ENCODE measurements at places on chromosomes 6 and 20. TPM values are rescaled to one million over a fixed set of nuclear protein-coding genes. Genes with fewer than 3 reads are reported as not detected.
A peak's percentile ranks its signal among the peaks of the same experiment; 100 is the strongest.

CAGE1 gene
- total RNA-seq = 0.28 TPM

DNA sequence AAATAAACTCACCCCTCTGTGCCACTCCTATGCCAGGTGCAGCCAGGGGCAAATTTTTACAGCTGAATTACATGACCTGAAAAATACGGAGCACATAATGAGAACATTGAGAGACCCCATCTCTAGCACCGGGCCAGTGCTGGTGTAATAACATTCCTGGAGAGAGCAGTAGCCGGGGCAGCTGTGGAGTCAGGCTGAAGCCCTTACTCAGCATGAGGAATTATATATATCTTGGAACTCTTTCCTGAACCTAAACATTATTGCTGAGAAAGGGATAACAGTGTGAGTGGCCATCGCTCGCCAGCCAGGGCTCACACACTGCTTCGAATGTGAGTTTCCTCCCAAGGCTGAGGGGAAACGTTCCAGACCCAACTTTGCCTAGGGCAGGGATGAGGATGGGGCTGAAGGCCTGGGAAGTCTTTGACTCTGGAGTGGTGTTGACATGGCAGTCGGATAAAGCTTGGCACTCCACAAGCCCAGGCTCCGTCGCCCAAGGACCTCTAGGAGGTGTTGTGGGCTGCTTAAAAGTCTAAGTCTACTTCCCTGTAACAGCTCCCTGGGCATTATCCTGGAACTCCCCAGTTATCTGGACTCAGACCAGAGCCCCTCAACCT, 269.8 kb downstream of the CDC5L start:
- ATAC-seq = no peak

- no peak for ATAC-seq
Measured at GRCh38 chr6:43673444-43674084, 14.0 kb downstream of the MRPS18A start.

ESR1 gene
- total RNA-seq = 0.80 TPM

- ATAC-seq = no peak
Measured at GRCh38 chr6:75932067-75932466, 140.4 kb downstream of the IMPG1 start.

- ATAC-seq = peak; percentile 96
Measured at GRCh38 chr6:156699017-156699421, 78.2 kb upstream of the ARID1B start.

DEFB124 gene
- not detected for total RNA-seq

GRCh38 chr20:44398335-44398734, 42.8 kb downstream of the HNF4A start:
- peak; percentile 91 for ATAC-seq

DNA sequence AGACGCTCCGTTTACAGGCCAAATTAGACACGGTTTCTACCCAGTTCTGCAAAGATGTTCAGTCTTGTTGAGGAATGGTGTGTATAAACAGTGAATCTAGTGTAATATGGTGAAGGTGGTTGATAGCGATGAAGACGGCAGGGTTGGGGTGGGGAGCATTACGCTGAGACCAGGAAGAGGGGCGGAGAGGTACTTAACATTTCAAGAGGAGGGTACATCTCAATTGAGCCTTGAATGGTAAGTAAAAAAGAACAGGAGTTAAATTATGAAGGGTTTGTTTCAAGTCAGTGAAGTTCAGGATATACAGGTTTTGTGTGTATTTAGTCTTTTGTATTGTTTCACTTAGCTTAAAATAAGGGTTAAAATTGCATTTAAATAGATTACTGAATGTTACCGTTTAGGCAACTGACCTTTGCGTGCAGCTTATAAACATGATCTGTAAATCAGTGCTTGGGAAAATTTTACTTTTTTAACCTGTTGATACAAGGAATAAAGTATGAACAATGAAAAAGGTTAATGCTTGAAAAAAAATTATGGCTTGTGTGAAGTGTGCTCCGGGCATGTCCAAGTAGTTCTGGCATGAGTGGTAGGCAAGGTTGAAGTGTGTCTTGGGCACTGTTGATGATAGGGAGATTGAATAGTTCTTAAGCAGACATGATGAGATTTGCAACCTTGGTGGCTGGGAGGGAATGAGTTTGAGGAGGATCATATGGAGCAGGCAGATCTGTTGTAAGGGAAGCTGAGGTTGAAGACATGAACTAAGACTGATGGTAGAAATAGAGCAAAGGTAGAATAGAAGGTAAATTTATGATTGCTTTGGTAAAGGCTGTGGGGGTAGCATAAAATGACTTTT, 842 bp downstream of the POLR1C start:
- no peak for ATAC-seq

CFAP61 gene
- not detected for total RNA-seq

CRYBG1 gene
- 124 TPM for total RNA-seq

- ATAC-seq = no peak
Measured at GRCh38 chr6:6836609-6837406, 248.3 kb downstream of the LY86 start.
